ENCODE measurements at places on chromosomes 2 and 18.

- DNase-seq, result no peak
Observed at GRCh38 chr2:232632229-232632903, 1.0 kb upstream of the EFHD1 start.

GRCh38 chr2:126802316-126802715, 96.4 kb upstream of the TEX51 start:
- no peak for DNase-seq

GRCh38 chr2:156897548-156897947, 360.0 kb upstream of the GALNT5 start:
- DNase-seq, result no peak

GRCh38 chr2:78056976-78057375, 534.8 kb upstream of the LRRTM4 start:
- no peak for DNase-seq

GRCh38 chr2:44821500-44821899, 120.0 kb upstream of the SIX3 start:
- no peak for DNase-seq

GRCh38 chr2:131521961-131522781, 5.5 kb upstream of the CCDC74A start:
- no peak for DNase-seq

- no peak for DNase-seq
Observed at GRCh38 chr2:86062043-86062442, 43.6 kb downstream of the POLR1A start.

- no peak for DNase-seq
Observed at GRCh38 chr18:34730774-34731173, 20.7 kb downstream of the DTNA start.

GRCh38 chr2:221716426-221717303, 144.6 kb upstream of the EPHA4 start:
- DNase-seq, result no peak

DNA sequence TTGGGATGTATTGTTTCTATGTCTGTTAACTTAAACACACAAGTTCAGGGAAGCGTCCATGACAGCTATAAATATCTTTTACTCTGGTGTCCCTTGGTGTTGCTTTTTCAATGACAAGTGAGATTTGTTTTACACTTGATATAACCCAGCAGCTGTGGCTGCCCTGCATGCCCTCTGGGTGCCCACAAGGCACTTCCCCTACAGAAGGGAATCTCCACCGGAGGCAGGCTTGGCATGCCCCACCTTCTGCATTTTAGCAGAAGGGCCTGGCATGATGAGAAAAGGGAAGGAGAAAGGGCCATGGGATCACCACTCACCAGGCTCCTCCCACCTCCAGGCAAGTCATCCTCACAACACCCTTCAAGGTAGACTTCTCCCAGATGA, 68.7 kb downstream of the TMEM247 start:
- DNase-seq, result no peak

GRCh38 chr2:108119492-108119891, 120.3 kb upstream of the SULT1C3 start:
- DNase-seq, result no peak

DNA sequence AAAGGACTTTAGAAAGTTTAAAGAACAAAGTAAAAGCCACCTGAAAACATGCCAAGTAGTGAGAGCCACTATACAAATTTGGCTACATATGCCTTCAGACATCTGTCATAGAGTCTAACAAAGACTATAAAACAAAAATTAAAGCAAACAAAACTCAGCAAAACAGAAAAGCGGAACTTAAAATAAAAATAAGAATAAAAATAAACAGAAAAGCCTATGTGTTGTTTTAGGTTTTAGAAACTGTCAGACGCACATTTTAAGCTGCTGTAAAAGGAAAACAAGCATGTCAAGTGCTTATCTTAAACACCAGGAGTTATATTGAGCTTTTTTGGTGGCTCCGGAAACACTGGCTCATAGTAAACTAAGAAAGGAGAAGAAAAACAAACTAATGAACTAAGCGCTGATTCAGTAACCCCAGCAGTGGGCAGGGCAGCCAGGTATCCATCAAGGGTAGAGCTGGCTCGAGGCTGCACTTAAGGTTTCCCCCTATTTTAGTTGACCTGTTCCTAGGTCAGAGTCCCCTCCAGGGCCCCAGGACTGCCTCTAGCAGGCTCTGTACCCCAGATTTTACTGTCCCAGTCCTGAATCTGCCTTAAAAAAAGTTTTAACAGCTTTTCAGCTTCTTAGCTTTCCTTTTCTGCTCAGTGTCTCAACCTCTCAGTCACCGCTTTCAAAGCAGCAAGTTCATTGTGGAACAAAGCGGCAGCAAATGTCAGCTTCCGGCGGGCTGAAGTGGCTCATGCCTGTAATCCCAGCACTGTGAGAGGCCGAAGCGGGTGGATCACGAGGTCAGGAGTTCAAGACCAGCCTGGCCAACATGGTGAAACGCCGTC, 15.4 kb upstream of the RMC1 start:
- peak; percentile 11 for DNase-seq

GRCh38 chr2:51994123-51994763, 962.3 kb upstream of the NRXN1 start:
- DNase-seq, result no peak

- no peak for DNase-seq
Observed at GRCh38 chr2:116820986-116821385, 993.5 kb upstream of the DDX18 start.
